ENCODE measurements at places on chromosomes 2 and 18. TPM values are rescaled to one million over a fixed set of nuclear protein-coding genes. Genes with fewer than 3 reads are reported as not detected.

Gene GPR35
- polyA plus RNA-seq: 3.2 TPM

DNA sequence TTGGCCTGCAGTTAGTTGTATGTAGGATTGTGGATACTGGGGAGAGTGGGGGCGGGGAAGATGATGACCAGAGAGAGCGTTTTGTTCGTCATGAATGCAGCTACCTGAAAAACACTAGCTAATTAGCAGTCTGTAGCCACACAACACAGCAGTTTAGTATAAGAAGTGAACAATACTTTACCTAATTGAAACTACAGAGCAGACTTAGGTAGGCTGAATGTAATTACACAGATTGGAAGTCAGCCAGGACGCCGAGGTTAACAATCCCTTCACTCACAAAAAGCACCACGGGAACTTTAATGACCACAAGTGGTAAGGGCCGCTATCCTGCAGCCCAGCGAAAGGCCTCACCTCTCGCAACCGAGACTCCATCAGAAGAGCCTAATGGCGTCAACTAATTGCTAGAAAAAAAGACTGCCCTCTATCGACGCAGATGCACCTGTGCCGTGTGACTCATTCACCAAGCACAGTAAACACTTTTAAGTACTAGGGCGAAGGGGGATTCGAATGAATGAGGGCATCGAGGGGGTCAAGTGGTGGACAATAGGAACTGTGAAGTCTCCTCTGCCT, 591.0 kb downstream of the ARHGAP15 start:
- DNase-seq: no peak

Gene DPP10
- 4.9 TPM for polyA plus RNA-seq

Gene MAP4K3
- 74.5 TPM for polyA plus RNA-seq

DNA sequence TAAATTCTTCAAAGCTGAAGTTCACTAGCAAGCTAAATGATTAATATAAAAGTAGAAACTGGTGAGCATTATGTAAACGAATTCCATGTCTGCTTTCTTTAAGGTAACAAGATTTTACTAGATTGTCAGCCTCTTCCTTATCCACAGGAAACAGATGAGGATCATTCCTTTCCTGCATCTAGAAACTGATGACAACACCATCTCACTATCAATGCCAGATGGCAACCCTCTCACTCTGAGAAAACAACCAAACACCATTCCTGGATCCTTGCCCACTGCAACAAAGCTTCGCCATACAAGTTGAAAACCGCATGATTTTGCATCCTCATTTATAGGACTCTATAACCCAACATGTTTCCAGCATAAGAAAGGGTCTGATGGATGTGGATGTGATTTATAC, 122.9 kb downstream of the ZNF521 start:
- no peak for DNase-seq

Gene RAB6D
- polyA plus RNA-seq: 1.5 TPM

Gene ALKAL2
- polyA plus RNA-seq: 8.8 TPM

Gene TMEM37
- 26.1 TPM for polyA plus RNA-seq

DNA sequence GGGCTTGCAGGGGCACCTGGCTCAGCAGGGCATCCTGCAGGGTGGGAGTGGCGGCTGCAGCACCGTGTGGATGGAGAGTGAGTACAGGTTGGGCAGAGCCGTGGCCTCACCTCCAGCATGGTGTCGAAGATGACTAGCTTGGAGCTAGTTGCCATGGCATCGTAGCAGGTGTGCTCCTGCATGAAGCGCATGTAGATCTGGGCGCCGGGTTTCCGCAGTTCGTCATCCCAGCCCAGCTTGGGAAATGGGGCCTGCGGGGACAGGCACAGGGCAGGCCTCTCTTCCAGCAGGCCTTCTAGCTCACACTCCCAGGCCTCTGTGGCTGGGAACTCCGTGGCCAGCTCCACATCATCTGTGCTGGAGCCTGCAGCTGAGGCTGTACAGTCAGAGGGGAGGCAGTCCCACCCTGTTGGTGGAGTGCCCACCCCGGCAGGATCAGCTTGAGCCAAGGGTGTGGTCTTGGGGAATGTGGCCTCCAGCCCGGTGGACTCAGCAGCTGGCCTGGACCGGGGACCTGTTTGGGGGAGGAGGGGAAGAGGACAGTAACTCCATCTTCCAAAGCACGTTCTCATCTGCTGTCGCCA, 1.6 kb downstream of the PRKAG3 start:
- DNase-seq: no peak

- no peak for DNase-seq
Measured at GRCh38 chr2:10755621-10756020, 34.2 kb downstream of the ATP6V1C2 start.

Gene LINC00305
- not detected for polyA plus RNA-seq

- DNase-seq: no peak
Measured at GRCh38 chr2:96259497-96259921, 6.3 kb downstream of the TMEM127 start.

DNA sequence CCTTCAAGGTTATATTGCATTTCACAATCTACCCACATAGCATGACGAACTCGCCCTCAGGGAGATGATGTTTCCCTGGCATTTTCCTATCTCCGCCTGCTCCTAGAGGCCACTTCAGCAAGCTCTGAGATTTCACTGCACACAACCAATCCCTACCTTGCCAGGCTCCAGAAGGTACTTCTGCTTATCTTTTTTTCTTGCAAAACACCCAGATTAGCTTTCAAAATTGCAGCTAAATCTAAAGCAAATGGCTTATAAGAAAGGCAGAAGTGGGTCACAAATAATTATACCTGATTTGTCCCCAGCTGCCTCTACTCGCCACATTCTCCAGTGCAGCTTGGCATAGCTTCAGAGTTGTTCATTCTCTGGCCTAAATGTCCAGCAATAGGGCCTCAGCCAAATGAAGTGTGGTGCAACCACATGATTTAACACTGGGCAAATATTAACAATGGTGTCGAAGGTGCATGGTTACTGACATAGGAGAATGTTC, 32.4 kb upstream of the MRPL19 start:
- no peak for DNase-seq

DNA sequence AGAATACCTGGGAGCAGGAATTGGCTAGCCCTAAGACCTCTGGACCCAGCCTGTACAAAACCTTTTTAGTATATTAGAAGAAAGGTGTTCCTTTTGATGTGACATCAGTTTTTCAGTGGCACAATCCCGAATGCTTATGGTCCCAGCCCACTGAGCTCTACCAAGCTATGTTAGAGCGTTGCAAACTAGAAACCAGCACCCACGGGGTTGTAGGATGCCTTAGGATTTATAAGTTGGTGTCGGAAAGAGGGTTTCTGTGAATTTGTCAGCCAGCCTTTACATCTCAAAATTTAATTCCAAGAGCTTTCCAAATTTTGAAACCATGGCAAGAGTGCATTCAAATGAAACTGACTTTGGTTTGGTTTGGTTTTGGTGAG, 499 bp upstream of the LMAN1 start:
- no peak for DNase-seq

- DNase-seq: no peak
Measured at GRCh38 chr2:28645553-28645952, 106.1 kb upstream of the PPP1CB start.

- no peak for DNase-seq
Measured at GRCh38 chr2:205878999-205879762, 196.9 kb downstream of the NRP2 start.

GRCh38 chr2:185978634-185979407, 240.2 kb downstream of the FSIP2 start:
- DNase-seq: no peak

Gene FIGN
- 8.0 TPM for polyA plus RNA-seq

Gene PLEKHH2
- 247 TPM for polyA plus RNA-seq
